Thymus (tissue), 14 donors: ENCODE measurements at places on chromosomes 3 and 15. TPM values are rescaled to one million over a fixed set of nuclear protein-coding genes. Genes with fewer than 3 reads are reported as not detected.
A peak's percentile ranks its signal among the peaks of the same experiment; 100 is the strongest.

GRCh38 chr3:194874206-194874605, 188.5 kb downstream of the FAM43A start:
- H3K4me1 ChIP-seq = peaks cover 7% of the 10 kb centered on the region
- no peaks in the 10 kb centered on the region for H3K36me3 ChIP-seq
- DNase-seq = no peak
- no peak overlapping the region for H3K4me3 ChIP-seq

GRCh38 chr15:95024351-95024750, 793.0 kb downstream of the MCTP2 start:
- H3K36me3 ChIP-seq = no peaks in the 10 kb centered on the region
- H3K27ac ChIP-seq = no peak overlapping the region
- no peak for DNase-seq
- no peaks in the 10 kb centered on the region for H3K27me3 ChIP-seq
- H3K4me1 ChIP-seq = no peaks in the 10 kb centered on the region
- no peak overlapping the region for H3K4me3 ChIP-seq

The SCG5 gene
- 2.0 TPM for total RNA-seq

The ALDH1A2 gene
- total RNA-seq = 17.8 TPM

GRCh38 chr15:94682171-94682570, 450.8 kb downstream of the MCTP2 start:
- no peaks in the 10 kb centered on the region for H3K27me3 ChIP-seq
- H3K36me3 ChIP-seq = no peaks in the 10 kb centered on the region
- no peak overlapping the region for H3K4me3 ChIP-seq
- no peaks in the 10 kb centered on the region for H3K4me1 ChIP-seq

DNA sequence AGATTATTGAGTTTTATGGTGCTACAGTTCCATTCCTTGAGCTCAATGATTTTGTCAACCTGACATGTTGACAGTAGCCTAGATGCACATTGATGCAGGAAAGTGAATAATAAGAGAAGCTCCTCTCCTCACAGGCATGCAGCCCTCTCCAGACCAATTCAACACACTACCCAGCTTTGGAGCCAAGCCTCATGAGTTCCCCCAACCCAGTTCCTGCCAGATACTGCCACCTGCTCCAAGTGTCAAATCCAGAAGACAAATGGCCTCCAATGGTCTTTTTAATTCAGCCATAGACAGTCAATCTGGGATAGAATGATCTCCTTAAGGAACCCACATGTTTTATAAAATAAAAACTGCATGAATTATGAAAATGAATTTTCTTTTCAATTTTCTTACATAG, 83.7 kb upstream of the ARHGEF3 start:
- no peak for DNase-seq
- no peak overlapping the region for H3K27ac ChIP-seq
- H3K4me3 ChIP-seq = no peak overlapping the region
- H3K4me1 ChIP-seq = peaks cover 25% of the 10 kb centered on the region
- H3K27me3 ChIP-seq = no peaks in the 10 kb centered on the region

DNA sequence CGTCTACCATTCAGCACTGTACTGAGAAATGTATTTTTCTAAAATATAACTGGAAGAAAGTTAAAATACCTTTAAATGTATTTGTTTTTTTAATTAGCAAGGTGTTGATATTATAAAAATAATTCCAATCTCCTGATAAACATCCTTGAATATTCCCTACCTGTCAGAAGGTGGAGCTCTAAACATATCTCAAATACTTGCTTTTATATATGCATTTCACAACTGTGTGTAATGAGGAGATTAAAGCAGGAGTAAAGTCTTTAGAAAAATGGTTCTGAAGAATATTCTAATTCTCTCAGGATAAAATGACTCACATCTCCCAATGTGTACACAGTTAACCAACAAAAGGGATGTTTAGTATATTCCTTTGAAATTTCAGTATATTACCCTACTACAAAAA, 422.7 kb downstream of the PLCL2 start:
- DNase-seq = no peak
- no peak overlapping the region for H3K27ac ChIP-seq
- no peaks in the 10 kb centered on the region for H3K4me1 ChIP-seq
- no peak overlapping the region for H3K4me3 ChIP-seq

DNA sequence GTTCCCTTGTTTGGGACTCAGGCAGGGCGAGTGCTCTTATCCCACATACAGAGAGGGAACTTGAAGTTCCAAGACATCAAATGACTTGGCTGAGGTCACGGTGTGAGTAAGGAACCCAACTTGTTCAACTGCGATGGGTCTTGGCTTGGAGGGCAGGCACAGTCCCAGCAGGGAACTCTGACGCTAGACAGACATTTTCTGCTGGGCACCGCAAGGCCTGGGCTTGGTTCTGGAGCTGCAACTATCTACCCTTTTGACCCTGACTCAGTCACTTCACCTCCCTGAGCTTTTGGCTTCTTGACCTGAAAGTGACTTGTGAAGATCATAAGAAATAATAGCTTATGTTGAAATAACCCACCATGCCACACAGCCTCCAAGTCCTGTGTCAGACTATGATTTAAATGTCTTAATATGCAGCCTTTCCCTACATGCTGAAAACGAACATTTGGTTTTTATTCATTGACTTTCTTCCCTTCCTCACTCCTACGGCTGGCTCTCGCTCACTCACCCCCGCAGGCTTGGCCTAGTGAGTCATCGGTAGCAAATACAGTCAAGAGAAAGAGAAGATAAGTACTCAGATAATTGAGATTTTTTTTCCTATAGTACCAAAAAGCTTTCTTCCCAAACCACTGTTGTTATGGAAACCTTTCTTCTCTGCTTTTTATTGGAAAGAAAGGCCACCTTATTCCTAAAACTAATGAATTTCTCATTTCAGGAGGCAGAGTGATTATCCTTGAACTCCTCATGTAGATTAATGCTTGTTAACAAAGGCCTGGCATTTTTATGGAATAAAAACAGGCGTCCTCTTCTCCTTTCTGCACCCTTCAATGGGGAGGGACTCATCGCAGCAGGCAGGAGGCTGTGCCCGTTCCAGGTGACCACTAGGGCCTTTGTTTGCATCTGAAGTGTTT, 178.4 kb downstream of the ATP10A start:
- no peaks in the 10 kb centered on the region for H3K36me3 ChIP-seq
- no peaks in the 10 kb centered on the region for H3K27me3 ChIP-seq
- no peaks in the 10 kb centered on the region for H3K4me1 ChIP-seq
- no peak for DNase-seq
- no peak overlapping the region for H3K27ac ChIP-seq

DNA sequence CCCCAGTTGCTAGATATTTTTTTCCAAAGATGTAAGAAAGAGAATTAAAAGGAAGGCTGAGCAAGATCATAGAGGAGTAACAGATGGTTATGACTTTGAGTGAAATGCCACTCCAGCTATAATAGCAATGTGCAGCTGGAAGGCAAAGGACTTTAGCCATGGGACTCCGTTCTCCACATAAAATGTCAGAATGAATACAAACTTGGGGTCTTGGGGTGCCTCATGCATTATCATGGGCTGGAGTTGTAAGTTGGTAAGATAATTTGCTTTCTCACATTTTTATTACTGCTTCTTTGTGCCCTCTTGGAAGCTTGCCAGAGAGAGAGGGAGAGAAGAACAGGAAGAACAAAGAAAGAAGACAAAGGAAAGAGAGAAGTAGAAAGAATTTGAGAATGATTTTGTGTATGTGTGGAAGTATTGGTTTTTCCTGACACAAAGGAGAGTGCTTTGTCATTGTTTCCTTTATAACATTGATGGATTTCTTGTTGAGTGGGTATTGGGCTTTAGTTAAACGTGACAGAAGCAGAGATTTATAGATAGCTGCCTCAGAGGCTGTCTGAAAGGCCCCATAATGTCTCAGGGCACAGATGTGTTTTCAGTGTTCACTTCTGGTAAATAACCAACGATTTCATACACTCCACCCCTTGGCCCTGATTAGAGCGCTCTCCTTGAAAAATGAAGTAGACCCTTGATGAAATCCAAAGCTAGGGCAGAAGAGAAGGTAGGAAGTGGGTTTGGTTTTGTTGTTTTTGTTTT, 715.3 kb downstream of the NR2F2 start:
- no peak overlapping the region for H3K27ac ChIP-seq
- no peaks in the 10 kb centered on the region for H3K27me3 ChIP-seq
- DNase-seq = no peak
- no peak overlapping the region for H3K4me3 ChIP-seq
- H3K4me1 ChIP-seq = no peaks in the 10 kb centered on the region
- no peaks in the 10 kb centered on the region for H3K36me3 ChIP-seq

- no peak overlapping the region for H3K27ac ChIP-seq
- H3K27me3 ChIP-seq = no peaks in the 10 kb centered on the region
- DNase-seq = peak; percentile 40
- H3K36me3 ChIP-seq = no peaks in the 10 kb centered on the region
- H3K4me3 ChIP-seq = no peak overlapping the region
Observed at GRCh38 chr15:35078221-35078915, 6.7 kb downstream of the NANOGP8 start.

- H3K27me3 ChIP-seq = no peaks in the 10 kb centered on the region
- H3K4me3 ChIP-seq = no peak overlapping the region
- H3K36me3 ChIP-seq = no peaks in the 10 kb centered on the region
- no peak for DNase-seq
- no peaks in the 10 kb centered on the region for H3K4me1 ChIP-seq
- H3K27ac ChIP-seq = no peak overlapping the region
Observed at GRCh38 chr3:107855710-107856109, 235.1 kb downstream of the CD47 start.

The CYP1A2 gene
- not detected for total RNA-seq

- peak overlapping the region; percentile 55 for H3K4me3 ChIP-seq
- peaks cover 8% of the 10 kb centered on the region for H3K4me1 ChIP-seq
- DNase-seq = peak; percentile 91
- H3K27me3 ChIP-seq = peaks cover 4% of the 10 kb centered on the region
- peak overlapping the region; percentile 65 for H3K27ac ChIP-seq
- H3K36me3 ChIP-seq = no peaks in the 10 kb centered on the region
Observed at GRCh38 chr15:68256675-68257450, 20.7 kb upstream of the FEM1B start.

The ANO10 gene
- total RNA-seq = 5.2 TPM

DNA sequence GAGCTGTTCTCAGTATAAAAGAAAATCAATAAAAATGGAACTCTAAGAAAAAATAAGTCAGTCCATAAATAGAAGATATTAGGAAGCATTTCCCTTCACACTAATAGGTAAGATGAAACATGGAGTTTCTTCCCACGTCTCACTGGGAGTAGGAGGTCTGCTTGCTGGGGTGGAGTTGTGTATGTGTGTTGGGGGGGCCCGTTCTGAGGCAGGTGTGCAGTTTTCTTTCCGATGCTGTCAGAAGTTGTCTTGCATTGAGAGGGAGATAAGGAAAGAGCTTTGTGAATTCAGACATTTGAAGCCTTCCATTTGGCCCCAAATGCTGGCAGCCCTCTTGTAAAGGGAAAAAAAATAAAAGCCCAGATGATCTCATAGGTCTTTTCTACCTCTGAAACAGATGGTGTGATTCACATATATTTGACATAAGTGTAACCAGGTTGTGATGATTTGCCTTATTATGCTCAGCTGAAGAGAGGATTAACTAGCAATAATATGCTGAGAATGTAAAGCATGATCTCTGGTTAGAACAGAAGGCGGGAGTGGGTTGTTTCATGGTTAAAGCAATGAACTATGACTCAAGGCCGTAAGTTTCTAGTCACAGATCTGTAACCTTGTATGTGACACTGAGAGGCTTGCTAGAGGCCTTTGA, 8.8 kb downstream of the RASGRP1 start:
- DNase-seq = no peak
- peaks cover 69% of the 10 kb centered on the region for H3K36me3 ChIP-seq
- no peak overlapping the region for H3K27ac ChIP-seq
- no peaks in the 10 kb centered on the region for H3K27me3 ChIP-seq
- H3K4me1 ChIP-seq = peaks cover 24% of the 10 kb centered on the region

GRCh38 chr3:150041877-150042276, 71.2 kb upstream of the PFN2 start:
- no peak for DNase-seq
- no peaks in the 10 kb centered on the region for H3K36me3 ChIP-seq
- H3K27ac ChIP-seq = no peak overlapping the region
- no peaks in the 10 kb centered on the region for H3K27me3 ChIP-seq

The PRSS50 gene
- total RNA-seq = 0.05 TPM

The P2RY1 gene
- total RNA-seq = 2.6 TPM

- no peaks in the 10 kb centered on the region for H3K4me1 ChIP-seq
- DNase-seq = peak; percentile 8
- H3K36me3 ChIP-seq = no peaks in the 10 kb centered on the region
Observed at GRCh38 chr3:192444096-192444790, 283.1 kb downstream of the FGF12 start.

DNA sequence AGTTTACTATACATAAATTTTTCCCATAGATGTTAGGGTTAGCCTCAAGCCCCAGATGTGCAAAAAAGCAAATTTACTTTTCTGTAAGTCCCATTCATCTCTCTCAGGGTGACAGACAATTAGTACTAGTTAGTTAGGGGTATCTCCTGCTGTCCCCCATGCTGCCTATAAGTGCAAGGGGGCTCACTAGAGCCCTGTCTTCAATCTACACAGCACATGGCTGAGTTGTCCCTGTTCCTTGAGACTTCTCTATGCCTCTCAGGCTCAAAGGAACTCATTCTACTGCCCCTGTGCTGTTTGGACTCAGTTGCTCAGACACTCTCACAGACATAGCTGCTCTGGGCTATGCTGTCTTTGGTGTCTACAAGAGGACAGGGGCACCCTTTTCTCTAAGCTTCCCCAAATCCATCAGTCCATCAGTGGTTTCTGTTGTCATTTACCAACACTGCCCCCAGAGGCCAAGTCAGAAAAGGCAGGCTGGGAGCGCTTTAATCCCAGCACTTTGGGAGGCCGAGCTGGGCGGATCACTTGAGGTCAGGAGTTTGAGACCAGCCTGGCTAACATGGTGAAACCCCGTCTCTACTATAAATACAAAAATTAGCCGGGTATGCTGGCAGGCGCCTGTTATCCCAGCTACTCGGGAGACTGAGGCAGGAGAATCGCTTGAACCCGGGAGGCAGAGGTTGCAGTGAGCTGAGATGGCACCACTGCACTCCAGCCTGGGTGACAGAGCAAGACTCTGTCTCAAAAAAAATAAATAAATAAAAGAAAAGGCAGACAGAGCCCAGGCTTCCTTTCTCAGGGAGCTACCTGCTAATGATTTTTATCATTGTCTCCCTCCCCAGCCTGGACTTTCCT, 31.4 kb upstream of the PRTG start:
- no peak overlapping the region for H3K4me3 ChIP-seq
- H3K36me3 ChIP-seq = no peaks in the 10 kb centered on the region
- peak; percentile 15 for DNase-seq
- H3K27ac ChIP-seq = no peak overlapping the region

DNA sequence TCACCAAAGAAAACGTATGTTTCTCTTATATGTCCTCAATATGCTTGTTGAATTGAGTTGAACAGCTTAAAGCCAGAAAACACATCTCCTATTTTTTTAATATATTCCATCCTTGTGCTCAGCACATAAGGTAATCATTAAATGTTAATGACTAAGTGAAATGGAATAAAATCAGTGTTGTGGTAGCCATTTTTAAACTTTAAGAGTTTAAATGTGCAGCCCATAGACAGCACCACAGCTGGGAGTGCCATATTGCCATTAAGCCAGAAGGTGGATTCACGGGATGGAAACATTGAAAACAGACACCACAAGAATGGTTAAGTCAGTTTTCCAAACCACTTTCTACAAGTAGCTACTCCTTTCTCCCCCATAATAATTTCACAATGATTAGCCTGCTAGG, 76.8 kb upstream of the C15orf61 start:
- H3K4me3 ChIP-seq = no peak overlapping the region
- DNase-seq = no peak
- no peaks in the 10 kb centered on the region for H3K36me3 ChIP-seq
- H3K27me3 ChIP-seq = no peaks in the 10 kb centered on the region
- H3K4me1 ChIP-seq = no peaks in the 10 kb centered on the region

GRCh38 chr3:188271226-188271914, 117.4 kb downstream of the LPP start:
- peaks cover 10% of the 10 kb centered on the region for H3K4me1 ChIP-seq
- H3K27me3 ChIP-seq = no peaks in the 10 kb centered on the region
- H3K4me3 ChIP-seq = no peak overlapping the region
- no peak for DNase-seq
- no peaks in the 10 kb centered on the region for H3K36me3 ChIP-seq
